ENCODE measurements at places on chromosomes 1 and 21. TPM values are rescaled to one million over a fixed set of nuclear protein-coding genes. Genes with fewer than 3 reads are reported as not detected.

Gene PATJ
- total RNA-seq: 7.9 TPM

Gene KRTAP13-2
- total RNA-seq: not detected

Gene LBR
- 13.5 TPM for total RNA-seq

Gene FCRL3
- total RNA-seq: not detected

Gene C8A
- total RNA-seq: not detected

Gene TBX19
- 1.1 TPM for total RNA-seq

Gene THEM5
- total RNA-seq: not detected

Gene GSTM5
- total RNA-seq: 3.9 TPM

Gene LRRC38
- total RNA-seq: 0.28 TPM

Gene IL10
- not detected for total RNA-seq

Gene TLR5
- 0.28 TPM for total RNA-seq

Gene LAMC1
- 1,362 TPM for total RNA-seq

Gene TP73
- not detected for total RNA-seq

Gene C1orf50
- total RNA-seq: 5.9 TPM

Gene MOB3C
- 10.7 TPM for total RNA-seq

Gene TEDDM1
- not detected for total RNA-seq

Gene MCOLN3
- total RNA-seq: 0.28 TPM

Gene UHMK1
- 68.2 TPM for total RNA-seq

Gene CD1B
- total RNA-seq: not detected

Gene CXADR
- 1.7 TPM for total RNA-seq

Gene CACNA1S
- total RNA-seq: not detected

Gene FCER1A
- total RNA-seq: not detected

Gene AMY1C
- not detected for total RNA-seq

Gene CAMK1G
- 0.77 TPM for total RNA-seq

Gene F13B
- total RNA-seq: under 0.01 TPM

Gene SLC45A3
- total RNA-seq: 3.7 TPM

Gene UBIAD1
- 5.4 TPM for total RNA-seq

Gene CLCA1
- not detected for total RNA-seq

Gene PHTF1
- 38.9 TPM for total RNA-seq

Gene LCE2C
- total RNA-seq: not detected

Gene CLIC6
- not detected for total RNA-seq

Gene LINGO4
- not detected for total RNA-seq

Gene LCE3B
- not detected for total RNA-seq

Gene COL6A1
- total RNA-seq: 1,625 TPM

Gene NUF2
- total RNA-seq: 2.3 TPM

Gene KCNH1
- 0.19 TPM for total RNA-seq

Gene GBP5
- total RNA-seq: 0.38 TPM

Gene TMEM269
- total RNA-seq: not detected

Gene PSMA5
- total RNA-seq: 62.7 TPM

Gene S100A8
- not detected for total RNA-seq

Gene CELA2B
- not detected for total RNA-seq

Gene MIB2
- total RNA-seq: 115 TPM

Gene PER3
- 2.9 TPM for total RNA-seq

Gene ACBD3
- 95.6 TPM for total RNA-seq

Gene PLCH2
- total RNA-seq: under 0.01 TPM

Gene AMY1A
- total RNA-seq: not detected

Gene TSPAN1
- total RNA-seq: 0.56 TPM

Gene RGSL1
- not detected for total RNA-seq

Gene DMBX1
- total RNA-seq: not detected

All from regular cardiac myocyte (primary cell).